Activated T-helper 1 cell treated with Interleukin-2 at 50 U/mL for 16 hours (primary cell): ENCODE measurements at places on chromosomes 16 and 17.

DNA sequence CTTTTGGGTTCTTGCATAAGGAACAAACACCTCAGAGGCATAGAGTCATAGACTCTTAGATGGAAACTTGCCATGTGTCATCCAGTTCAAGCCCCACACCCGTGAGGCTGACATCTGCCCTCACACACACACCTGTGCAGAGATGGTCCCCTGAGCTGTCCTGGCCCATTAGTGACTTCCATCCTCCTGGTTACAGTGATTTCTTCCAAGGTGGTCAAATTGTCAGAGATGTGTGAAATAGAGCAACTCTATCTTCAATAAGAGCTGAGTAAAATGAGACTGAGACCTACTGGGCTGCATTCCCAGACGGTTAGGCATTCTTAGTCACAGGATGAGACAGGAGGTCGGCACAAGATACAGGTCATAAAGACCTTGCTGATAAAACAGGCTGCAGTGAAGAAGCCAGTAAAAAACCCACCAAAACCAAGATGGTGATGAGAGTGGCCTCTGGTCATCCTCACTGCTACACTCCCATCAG lies 342.2 kb upstream of the TNRC6C start:
- DNase-seq, result no peak

DNA sequence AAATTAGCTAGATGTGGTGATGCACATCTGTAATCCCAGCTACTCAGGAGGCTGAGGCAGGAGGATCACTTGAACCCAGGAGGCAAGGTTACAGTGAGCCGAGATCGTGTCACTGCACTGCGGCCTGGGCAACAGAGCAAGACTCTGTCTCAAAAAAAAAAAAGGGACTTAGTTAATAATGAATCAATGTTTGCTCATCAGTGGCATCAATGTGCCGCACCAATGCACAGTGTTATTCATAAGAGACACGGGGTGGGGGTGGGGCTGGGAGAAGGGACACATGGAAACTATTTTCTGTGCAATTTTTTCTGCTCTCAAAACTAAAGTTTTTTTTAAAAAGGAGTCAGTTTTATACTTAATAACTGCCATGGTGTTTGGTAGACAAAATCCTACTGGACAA lies 6.8 kb upstream of the ATP2C2 start:
- no peak for DNase-seq

GRCh38 chr16:57315416-57315815 lies 30.9 kb upstream of the PLLP start:
- no peak for DNase-seq

- DNase-seq, result no peak
Measured at GRCh38 chr17:75317671-75318070, 28.4 kb upstream of the SLC25A19 start.

GRCh38 chr17:59149051-59149450 lies 5.9 kb downstream of the SKA2 start:
- no peak for DNase-seq

GRCh38 chr16:28009586-28010373 lies 53.7 kb downstream of the GSG1L start:
- no peak for DNase-seq

DNA sequence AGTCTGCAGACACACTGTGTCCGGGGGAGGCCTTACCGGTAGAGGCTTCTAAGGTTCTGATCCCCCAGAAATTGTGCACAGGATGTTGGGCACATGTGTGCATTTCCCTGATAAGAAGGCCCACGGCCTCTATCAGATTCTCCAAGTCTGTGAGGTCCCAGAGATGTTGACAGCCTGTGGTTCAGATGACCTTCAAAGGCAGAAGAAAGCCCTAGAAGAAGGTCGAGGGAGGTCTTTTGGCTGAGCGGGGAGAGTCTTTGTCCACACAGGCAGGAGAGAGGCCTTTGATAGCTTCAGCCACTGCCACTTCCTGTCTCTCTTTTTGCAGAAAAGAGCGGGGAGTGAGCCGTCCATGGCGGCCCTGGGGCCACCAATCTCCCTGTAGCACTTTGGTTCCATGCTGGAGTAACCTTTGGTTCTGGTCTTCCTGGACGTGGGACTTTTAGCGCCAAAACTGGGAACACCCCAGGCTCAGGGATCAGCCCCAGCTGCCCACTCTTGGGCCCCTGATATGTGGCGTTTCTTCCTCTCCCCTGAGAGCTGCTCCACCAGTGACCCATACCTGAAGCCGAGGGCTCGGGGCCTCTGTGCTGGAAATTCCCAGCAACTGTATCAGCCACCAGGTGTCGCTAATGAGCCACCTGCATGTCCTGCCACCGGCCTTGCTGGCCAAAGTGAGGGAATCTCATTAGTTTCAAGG lies 28.1 kb upstream of the LGALS9 start:
- DNase-seq, result peak; percentile 41

- no peak for DNase-seq
Measured at GRCh38 chr17:76032073-76032779, 5.1 kb upstream of the EVPL start.

DNA sequence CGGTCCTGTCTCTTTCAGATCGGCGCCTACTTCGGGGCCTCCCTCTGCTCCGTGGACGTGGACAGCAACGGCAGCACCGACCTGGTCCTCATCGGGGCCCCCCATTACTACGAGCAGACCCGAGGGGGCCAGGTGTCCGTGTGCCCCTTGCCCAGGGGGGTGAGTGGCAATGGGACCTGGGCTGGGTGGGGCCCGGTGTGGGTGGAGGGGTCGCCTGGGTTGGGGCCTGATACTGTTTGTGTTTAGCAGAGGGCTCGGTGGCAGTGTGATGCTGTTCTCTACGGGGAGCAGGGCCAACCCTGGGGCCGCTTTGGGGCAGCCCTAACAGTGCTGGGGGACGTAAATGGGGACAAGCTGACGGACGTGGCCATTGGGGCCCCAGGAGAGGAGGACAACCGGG lies 37.7 kb downstream of the ITGAM start:
- no peak for DNase-seq

DNA sequence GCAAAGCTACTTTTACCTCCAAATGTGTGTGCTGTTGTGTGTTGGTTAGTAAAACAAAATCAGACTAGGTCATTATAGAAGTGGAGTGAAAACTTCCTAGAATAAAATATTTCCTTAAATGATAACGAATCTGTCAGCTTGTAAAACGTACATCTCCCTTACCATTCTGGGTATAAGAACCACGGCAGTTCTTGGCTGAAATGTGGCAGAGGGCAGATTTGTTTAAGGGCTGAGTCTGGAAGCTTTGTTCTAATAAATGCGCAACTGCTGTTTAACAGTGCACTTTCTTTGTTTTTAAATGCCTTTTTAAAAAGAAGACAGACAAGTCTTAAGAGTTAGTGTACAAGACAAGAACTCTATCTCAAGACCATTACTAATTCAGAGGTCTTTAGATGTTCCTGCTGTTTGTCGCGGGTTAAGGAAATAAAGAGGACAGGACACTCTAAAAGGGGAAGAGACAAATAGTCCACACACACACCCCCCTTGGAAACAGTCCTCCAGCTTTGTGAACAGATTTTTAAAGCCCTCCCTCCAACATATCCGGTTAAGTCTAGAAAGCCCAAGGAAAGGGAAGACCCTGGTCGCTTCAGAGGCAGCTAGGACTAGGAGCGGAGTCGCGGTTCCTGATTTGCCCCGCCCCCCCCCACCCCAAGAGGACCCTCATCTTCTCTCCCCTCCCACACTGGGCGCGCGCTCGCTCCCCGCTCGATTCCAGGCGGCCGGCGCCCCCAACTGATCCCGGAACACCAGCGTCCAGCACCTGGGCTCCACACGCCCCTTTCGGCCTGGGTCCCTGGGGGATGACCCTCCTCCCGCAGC lies 658 bp downstream of the SYNRG start:
- DNase-seq, result peak; percentile 2

- DNase-seq, result no peak
Measured at GRCh38 chr17:11950771-11951519, 46.3 kb downstream of the ZNF18 start.

GRCh38 chr17:8283356-8283755 lies 5.1 kb upstream of the RANGRF start:
- no peak for DNase-seq

- DNase-seq, result no peak
Measured at GRCh38 chr17:46851029-46851741, at the start of gene WNT9B. Gene WNT9B (plus strand): TSS chr17:46851583. CDS start chr17:46851639, 56 bp downstream.

- DNase-seq, result no peak
Measured at GRCh38 chr16:21081329-21081728, 69.3 kb downstream of the DNAH3 start.
